Progenitor cell of endocrine pancreas (in vitro differentiated cells): ENCODE measurements at places on chromosomes 7 and 10.

DNA sequence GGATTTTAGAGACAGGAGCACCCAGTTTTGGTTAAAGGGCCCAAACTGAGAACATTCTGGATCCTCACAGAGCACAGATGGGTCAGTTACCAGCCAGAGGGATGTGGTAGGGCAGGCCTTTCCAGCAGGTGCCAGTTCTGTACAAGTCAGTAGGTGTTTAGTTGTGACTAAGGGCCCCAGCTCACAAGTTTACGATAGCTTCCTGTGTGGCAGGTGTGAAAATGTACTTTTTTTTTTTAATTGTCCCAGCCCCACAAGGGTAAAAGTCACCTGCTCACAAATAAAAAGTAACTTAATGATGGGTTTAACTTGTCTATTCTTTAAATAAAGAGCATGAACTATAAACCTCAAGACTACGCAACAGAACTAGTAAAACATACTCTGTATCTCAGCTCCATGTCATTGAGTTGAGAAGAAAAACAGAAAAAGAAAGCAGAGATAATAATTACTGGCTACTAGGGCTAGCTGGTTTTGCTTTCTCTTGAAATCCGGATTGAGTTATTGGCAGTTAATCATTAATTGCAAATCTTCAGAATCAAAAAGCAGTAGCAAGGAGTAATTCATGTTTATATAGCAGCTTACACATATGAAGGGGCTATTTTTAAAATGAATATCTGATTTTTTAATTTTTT lies 15.4 kb downstream of the NFE2L3 start:
- DNase-seq: no peak

DNA sequence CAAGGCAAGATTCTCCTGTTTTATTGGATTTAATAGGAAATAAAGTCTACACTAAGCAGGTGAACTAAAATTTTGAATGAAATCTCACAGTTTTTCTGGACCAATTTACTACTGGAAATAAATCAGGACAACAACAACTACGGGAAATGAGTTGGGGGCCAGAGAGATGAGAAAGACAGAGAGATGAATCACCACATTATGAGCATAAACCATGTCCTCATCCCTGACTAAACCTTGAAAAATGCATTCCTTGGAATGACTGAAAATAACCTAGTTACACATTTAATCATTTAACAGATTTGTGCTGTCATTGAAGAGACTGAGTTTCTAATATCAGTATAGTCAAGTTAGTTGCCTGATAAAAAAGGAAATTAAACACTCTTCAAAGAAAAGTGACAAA lies 608.4 kb upstream of the KCND2 start:
- no peak for DNase-seq

DNA sequence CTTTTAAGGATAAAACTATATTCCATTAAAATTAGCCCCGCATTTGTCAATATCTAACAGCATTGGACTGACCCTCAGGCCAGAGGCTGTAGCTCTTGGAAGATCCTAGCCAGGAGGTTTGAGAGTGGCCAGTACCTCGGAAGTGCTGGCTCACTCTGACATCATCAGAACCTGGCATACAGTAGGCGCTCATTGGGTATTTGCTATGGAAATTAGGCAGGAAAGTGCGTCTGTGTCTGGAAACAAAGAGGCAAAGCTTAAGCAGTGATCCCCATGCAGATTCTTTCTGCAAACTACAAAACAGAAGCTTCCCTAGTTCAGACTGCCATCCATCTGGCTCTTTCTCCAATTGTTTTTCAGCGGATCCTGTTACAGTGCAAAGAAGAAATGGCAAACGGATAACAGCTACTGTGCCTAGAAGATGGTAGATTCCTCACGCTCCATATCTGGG lies 1.7 kb upstream of the PRKCQ start:
- no peak for DNase-seq

GRCh38 chr10:102476466-102477141 lies 25.3 kb upstream of the C10orf95 start:
- DNase-seq: no peak

DNA sequence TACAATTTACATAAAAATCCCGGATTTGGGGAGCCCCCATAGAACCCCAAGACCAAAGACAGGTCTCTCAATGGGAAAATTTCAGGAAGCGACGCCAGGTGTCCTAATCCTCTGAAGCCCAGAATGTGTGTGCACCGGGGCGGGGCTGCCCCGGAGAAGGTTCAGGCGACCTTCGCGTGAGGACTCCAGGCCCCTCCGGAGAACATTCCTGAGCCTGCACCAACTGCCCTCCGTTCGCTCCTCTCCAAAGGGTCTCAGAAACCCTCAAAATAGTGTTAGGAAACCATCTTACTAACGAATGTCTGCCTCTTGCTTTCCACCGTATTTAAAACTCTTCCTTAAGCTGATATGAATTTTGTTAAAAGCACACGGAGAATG lies 78.5 kb upstream of the INSIG1 start:
- no peak for DNase-seq

GRCh38 chr10:132417957-132418441 lies 21.0 kb downstream of the PWWP2B start:
- DNase-seq: no peak

DNA sequence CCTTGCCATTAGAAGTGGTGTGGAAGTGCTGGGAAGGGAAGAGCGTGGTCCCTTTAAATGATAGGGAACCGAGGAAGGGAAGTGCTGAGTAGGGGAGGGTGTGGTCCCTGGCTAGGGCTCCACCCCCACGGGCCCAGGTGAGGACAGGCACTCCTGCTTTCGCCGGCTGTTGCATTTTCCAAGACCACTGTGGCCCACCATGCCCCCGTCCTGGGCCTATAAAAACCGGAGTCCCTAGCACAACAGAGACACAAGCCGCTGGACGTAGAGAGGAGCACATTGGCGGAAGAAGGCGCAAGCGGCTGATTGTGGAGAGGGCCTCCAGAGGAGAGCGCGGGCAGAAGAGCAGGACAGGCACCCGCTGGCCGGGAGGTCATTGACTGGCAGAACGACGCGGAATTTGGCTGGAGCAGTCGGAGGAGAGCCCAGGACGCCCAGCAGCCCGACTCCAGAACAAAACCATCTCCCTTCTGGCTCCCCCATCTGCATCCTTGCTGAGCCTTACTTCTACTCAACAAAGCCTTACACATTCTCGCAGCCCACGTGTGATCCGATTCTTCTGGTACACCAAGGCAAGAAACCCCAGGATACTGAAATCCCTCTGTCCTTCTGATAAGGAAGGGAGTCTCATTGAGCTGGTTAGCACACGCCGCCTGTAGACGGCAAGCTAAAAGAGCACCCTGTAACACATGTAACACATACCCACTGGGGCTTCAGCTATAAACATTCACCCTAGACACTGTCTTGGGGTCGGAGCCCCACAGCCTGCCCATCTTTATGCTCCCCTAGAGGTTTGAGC lies 146.2 kb upstream of the LYZL1 start:
- no peak for DNase-seq

- DNase-seq: no peak
Observed at GRCh38 chr10:30803892-30804322, 174.4 kb upstream of the LYZL2 start.

GRCh38 chr10:119166564-119166963 lies 1.1 kb upstream of the SFXN4 start:
- no peak for DNase-seq

GRCh38 chr10:810351-810846 lies 120.9 kb upstream of the DIP2C start:
- no peak for DNase-seq

GRCh38 chr10:11874568-11875493 lies 51.7 kb downstream of the PROSER2 start:
- peak; percentile 54 for DNase-seq

- no peak for DNase-seq
Observed at GRCh38 chr7:123738356-123738755, 10.4 kb downstream of the WASL start.

GRCh38 chr7:74544706-74545469 lies 91.2 kb downstream of the GTF2IRD1 start:
- DNase-seq: no peak

GRCh38 chr7:71784180-71784579 lies 628.0 kb downstream of the CALN1 start:
- DNase-seq: no peak

- DNase-seq: no peak
Observed at GRCh38 chr10:21707498-21707897, 173.5 kb downstream of the MLLT10 start.

DNA sequence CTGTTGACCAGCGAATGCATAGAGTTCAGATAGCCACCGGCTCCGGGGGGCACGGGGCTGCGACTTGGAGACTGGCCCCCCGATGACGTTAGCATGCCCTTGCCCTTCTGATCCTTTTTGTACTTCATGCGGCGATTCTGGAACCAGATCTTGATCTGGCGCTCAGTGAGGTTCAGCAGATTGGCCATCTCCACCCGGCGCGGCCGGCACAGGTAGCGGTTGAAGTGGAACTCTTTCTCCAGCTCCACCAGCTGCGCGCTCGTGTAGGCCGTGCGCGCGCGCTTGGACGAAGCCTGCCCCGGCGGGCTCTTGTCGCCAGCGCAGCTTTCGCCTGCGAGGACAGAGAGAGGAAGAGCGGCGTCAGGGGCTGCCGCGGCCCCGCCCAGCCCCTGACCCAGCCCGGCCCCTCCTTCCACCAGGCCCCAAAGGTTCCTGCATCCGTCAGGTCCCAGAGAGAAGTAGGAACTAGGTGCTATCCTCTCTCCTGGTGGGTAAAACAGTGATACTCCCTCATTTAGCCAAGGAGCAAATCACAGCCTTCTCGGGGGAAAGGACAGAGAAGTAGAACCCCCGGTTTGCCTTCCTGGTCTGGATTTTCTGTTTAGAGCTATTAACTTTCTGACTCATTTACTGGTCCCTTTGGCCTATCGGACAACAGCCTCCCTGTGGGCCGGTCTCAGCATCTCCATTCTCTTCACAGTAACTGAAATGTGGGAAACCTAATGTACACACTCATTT lies 6.1 kb upstream of the HOXA2 start:
- DNase-seq: peak; percentile 53

GRCh38 chr10:3661271-3661670 lies 123.7 kb downstream of the KLF6 start:
- no peak for DNase-seq

- DNase-seq: no peak
Observed at GRCh38 chr10:57420881-57421280, 846.8 kb downstream of the IPMK start.
